ENCODE measurements at places on chromosomes 12 and 14.

DNA sequence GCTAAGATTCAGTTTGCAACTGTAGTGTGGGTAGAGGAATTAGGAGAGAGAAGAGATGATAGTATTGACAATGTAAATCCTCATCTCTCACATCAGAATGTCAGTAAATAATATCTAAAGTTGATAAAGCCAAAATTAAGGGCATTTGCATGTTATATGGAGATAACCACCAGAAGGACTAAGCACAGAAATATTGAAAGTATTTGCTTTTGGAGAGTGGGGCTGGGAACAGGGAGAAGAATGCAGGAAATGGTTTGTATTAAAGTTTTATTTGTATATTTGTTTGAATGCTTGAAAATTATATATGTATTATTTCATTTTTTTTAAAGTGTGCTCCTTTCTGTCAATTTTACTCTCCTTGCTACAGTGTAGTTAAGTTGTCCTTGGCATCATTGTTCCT lies 491.4 kb downstream of the APAF1 start:
- no peak for DNase-seq

- DNase-seq = no peak
These were observed 2.2 kb upstream of the PTGDR start for GRCh38 chr14:52265253-52265652.

DNA sequence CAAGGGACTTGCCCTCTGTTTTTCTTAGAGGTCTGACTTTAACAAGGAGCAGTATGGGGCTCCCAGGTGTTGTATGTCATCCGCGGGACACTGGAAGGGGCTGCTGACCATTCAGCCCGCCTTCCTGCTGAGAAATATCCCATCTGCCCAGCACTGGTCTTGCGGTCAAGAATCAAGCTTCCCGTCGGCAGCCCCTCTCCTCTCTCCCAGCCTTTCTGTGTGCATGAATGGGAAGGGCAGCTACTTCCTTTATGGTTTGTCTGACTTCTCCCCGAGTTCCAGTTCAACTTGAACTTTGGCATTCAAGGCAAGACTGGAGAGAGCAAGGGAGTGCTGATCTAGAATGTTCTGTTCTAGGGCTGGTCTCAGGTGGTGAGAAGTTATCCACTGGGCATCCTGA lies 51.5 kb downstream of the PSMA6 start:
- no peak for DNase-seq

DNA sequence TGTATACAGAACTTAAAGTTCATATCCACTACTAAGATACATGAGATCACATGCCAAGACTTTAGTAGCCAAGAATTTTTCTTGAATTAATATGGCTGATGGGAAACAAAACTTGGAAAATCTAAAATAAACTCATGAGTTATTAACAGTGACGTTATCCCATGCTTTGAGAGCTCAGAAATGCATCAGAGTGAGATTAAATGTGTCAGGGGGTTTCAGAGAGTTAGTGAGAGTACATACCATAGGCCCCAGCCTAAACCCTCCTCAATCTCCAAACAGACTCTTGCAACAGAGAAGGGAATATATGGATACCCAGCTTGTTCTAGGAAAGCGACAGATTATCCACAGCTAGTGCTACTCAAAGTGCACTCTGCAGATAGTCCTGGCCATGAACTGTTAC lies 19.3 kb downstream of the SLC35F4 start:
- DNase-seq = no peak

DNA sequence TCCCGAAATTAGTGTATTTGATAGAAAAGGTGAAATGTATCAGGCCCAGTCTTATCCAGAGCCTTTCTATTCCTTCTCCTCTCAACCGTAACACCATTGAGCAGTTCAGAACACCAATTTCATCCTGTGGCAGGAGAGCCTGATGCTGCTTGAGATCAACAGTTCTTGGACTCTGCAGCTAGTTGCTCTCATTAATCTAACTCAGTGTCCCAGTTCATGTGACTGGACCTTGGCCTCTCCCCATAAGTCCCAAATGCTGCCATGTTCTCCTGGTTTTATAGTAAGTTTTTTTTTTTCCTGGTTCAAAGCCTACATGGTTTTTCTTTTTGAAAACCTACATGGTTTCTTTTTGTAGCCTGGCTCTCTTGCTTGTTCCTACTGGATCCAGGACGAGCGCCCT lies 293.9 kb downstream of the ITPR2 start:
- DNase-seq = no peak

- no peak for DNase-seq
These were observed 33.3 kb downstream of the CACNA2D4 start for GRCh38 chr12:1885082-1885596.

GRCh38 chr14:64061706-64062105 lies 208.9 kb downstream of the SYNE2 start:
- DNase-seq = no peak

DNA sequence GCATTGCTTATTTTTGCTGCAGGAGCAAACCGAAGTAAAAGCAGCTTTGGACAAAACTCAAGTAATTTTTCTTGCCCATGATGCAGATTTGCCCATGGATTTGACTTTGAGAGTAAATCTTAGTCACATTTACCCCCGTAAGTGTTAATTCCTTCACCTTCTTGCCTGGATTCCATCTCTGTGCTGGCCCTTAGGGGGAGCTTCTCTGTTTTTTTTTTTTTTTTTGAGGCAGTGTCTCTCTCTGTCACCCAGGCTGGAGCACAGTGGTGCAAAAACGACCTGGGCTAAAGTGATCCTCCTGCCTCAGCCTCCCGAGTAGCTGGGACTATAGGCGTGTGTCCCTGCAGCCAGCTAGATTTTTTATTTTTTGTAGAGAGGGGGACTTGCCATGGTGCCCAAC lies 210.2 kb downstream of the FUT8 start:
- no peak for DNase-seq

DNA sequence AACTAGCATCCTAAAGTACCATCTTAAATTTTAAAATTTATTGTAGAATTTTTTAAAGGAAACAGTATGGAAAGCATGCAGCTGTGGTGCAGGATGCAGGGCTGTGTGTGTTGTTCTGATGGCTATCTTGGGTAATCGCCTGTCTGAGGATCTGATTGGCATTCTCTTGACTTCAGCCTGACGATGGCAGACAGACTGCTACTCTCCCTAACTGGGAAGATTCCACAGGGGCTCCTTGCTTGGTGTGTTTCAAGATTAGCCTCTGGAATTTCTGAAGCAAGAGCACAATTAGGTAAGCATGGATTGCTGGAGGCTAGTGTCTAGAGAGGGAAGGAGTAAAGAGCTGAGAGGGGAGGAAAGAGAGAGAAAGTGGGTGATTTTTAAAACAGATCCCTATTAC lies 696.8 kb upstream of the LRFN5 start:
- no peak for DNase-seq

Measured in NAMALWA (cell line).